Stimulated activated CD4-positive, alpha-beta T cell treated with anti-CD3 and anti-CD28 coated beads, Interleukin-4, amount 100 ng/mL, for 24 hours (primary cell): ENCODE measurements at places on chromosomes 6 and 20.

DNA sequence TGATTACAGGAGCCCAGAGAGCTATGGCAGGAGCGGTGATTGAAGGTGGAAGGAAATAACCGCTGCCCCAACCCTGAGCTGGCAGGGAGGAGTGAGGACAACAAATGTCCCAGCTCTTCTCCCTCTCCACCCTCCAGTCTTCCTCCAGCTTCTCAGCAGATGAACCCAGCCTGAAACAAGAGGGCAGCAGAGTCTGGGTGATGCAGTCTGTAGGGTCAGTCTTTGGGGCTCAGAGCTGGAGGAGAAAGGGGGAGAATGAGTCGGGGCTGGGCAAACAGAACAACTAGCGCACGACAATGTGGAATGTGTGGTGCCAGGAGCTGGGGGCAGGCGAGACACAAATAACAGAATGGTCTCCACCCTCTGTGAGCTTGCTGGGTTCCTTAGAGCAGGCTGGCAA lies 4.5 kb upstream of the GUCA1A start:
- no peak for DNase-seq

DNA sequence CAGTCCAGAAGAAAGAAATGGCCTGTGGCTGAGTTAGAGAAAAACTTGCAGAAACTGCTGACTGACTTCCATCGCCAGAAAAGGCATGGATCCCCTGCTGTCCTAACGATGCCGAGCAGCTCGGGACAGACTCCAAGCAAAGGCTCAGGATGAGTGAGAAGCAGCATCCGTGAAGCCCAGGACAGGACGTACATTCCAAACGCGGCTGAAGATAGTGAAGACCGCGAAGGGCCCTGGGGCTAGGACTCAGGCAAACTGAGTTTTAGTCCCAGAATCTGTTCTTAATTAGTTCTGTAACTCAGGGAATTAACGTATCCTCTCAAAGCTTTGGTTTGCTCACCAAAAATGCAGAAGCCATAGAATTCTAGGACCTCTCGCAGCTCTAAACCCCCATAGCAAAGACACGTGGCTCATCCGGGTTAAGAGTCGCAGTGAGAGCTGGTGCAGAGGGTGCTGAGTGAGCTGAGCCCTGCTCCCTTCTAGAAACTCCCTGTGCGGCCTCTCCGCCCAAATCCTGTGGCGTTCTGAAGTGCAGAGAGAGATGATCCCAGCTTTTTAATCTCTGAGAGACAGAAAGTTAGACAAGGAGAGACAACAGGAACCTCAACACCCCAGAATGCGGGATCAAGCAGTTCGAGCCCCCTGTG lies 132.9 kb upstream of the THBS2 start:
- DNase-seq: no peak

- no peak for DNase-seq
Measured at GRCh38 chr6:122109075-122109474, 290.4 kb upstream of the HSF2 start.

GRCh38 chr20:63312690-63313348 lies 19.8 kb downstream of the COL20A1 start:
- no peak for DNase-seq

DNA sequence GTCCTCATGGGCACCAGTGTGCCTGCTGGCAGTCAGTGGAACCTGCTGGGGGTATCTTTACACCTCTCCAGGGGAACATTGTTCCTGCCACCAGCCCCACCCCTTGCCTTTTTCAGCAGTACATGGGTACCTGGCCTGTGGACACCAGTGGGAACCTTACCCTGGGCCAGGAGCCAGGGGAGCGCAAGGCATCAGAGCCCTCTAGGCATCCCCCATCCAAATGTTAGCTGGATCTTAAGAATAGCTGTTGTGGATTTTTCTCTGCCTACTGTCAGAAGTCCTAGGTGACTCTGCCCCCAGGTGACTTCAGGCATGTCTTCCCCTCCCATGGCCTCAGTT lies 38.8 kb upstream of the ID1 start:
- no peak for DNase-seq

DNA sequence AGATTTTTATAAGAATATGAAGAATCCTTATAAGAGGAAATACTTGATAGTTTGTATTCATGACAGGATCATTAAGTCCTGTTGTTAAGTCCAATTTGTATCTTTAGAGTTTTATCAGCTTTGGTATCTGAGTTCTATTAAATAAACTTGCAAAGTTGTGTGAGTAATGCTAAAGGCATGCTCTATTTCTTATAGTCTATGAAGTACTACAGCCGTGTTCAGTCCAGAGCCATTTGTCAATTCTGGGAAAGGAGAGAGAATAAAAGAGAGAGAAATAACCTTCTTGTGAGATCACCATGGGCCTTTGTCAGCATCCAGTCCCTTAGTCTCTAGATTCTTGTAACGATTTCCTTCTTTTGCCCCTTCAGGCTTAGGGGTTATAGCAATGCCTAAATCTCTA lies 181.2 kb upstream of the POU3F2 start:
- DNase-seq: no peak

- DNase-seq: no peak
Measured at GRCh38 chr20:396619-397431, 11.3 kb upstream of the RBCK1 start.

DNA sequence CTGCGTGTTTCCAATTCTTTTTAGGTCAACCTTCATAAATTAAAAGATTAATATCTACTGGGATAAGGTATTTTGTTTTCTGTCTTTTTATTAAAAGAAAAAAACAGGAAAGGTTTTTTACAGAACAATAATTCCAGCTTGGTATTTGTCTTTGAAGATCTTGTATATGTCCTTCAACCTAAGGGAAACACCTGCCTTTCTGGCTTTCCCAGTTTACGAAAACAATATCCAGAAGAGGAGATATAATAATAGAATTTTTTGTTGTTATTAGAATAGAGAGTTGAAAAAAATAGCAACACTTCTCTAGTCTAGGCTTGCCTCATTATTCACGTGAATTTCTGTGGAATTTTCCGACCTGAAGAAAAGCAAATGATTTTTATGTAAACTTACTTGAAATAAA lies 37.9 kb upstream of the CCN2 start:
- DNase-seq: no peak

- DNase-seq: no peak
Measured at GRCh38 chr6:2035046-2035445, 210.4 kb downstream of the GMDS start.

GRCh38 chr6:152150196-152150595 lies 342.7 kb downstream of the ESR1 start:
- DNase-seq: no peak

DNA sequence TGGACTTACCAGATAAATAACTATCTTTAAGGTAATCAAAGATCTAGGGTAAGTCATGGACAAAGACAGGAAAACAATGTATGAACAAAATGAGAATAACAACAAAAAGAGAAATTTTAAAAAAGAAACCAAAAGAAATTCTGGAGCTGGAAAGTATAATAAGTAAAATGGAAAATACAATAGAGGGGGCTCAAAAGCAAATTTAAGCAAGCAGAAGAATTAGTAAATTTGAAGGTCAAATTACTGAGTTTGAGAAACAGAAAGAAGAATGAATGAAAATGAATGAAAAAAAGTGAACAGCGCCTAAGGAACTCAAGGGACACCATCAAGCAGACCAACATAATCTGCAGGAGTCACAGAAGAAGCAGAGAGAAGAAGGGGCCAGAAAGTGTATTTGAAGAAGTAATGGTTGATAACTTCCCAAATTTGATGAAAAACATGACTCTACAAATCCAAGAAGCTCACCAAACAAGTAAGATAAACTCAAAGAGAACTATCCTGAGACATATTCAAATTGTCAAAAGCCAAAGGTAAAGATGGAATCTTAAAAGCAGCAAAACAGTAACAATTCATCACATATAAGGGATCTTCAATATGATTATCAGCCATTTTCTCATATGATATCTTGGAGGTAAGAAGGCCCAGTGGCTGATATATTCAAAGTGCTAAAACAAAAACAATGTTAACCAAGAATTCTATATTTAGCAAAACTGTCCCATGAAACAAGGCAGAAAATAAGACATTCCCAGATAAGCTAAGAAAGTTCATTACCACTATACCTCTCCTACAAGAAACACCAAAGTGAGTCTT lies 218.5 kb downstream of the FOXC1 start:
- no peak for DNase-seq

DNA sequence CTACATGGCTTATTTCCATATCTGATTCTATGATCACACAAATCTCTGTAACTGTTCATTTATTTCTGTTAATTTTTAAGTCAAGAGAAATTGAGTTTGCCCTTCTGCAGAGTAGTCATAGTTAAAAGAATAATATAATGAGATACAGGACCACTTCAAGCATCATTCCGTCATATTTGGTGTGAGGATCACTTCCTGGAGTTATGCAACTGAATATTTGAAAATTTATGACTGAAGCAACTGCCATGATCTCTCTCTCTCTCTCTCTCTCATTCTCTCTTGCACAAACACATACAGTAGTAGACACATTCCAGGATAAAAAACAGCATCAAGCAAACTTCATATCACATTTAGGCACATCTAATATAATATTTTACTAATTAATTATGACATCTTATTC lies 116.4 kb downstream of the COL9A1 start:
- no peak for DNase-seq

DNA sequence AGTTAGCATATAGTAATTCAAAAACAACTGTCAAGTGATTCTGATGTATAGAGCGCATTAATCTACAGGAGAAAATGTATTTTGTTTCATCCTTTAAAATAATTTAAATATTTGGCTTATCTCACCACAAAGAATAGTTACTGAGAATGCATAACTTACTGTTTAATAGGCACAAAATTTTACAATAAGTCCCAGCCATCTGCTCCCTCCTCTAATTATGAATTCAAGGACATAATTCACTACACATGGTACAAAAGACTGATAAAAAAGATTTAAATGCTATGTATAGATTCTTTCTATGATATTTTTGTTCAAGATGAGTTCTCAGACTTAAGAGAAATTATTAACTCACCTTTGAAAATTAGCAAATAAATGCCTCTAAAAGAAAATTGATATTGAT lies 242.0 kb downstream of the FUT9 start:
- no peak for DNase-seq

DNA sequence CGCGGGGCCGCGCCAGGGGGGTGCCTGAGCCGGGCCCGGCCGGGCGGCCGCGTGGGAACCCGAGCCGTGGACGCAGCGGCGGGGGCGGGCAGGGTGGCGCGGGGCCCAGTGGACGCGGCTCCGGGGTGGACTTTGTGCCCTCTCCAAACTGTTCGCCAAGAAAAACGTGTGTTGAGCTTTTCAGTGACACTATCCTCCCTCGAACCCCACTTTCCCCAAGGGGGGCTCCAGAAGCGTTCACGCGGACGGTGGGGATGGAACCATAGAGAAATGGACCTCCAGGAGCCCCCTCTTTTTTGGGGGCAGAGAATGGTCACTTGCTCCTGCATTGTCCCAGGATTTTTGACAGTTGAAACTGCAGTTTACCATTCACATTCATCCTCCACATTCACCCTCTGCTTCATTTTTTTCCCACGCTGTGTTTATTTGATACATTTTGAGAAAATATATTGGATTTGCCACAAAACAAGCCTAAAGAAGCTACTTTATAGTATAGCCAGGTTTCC lies 2.9 kb upstream of the HIVEP1 start:
- DNase-seq: no peak

- no peak for DNase-seq
Measured at GRCh38 chr6:157486572-157486971, 105.6 kb downstream of the ZDHHC14 start.

- no peak for DNase-seq
Measured at GRCh38 chr20:57260934-57261333, 5.5 kb downstream of the BMP7 start.

- DNase-seq: no peak
Measured at GRCh38 chr6:145367149-145367548, 368.2 kb downstream of the EPM2A start.

DNA sequence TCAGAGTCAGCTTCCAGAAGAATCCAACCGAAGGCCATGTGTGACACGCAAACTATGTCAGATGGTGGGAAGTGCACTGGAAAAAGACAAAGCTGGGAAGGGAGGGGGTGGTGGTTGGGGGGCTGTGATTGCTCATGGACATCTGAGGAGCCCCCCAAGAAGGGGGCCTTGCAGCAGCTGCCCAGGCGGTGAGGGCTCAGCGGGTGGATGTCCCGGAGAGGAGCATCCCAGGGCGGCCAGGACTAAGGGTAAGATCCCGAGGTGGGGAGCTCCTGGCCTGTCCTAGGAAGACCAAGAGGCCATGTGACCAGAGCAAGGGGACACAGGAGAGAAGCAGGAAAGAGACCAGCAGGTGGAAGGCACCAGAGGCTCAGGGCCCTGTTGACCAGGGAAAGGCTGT lies 299.5 kb downstream of the PREX1 start:
- no peak for DNase-seq

DNA sequence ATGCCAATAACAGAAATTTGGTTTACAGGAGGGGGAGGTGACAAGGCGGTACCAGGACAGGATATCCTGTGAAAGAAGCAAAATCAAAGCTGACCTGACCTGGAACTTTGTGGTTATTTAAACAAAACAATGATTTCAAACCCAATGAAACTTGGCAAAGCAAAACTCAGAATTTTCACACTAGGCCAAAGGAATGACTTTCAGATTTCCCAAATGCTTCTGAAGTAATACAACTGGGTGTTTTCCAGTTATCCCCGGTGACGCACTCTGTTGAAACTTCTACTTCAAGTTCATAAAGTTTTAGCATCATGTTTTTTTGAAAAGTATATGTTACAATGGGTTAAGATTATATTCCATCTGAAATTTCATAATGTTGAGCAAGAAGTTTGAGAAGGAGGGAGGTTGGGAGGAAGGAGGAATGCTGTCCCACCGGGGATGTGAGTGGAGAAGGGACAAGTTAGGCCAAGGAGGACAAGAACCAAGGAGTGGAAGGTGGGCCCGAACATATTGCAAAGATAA lies 78.1 kb upstream of the TRAF3IP2 start:
- DNase-seq: no peak

GRCh38 chr6:32424589-32425300 lies 14.9 kb upstream of the HLA-DRA start:
- DNase-seq: no peak

DNA sequence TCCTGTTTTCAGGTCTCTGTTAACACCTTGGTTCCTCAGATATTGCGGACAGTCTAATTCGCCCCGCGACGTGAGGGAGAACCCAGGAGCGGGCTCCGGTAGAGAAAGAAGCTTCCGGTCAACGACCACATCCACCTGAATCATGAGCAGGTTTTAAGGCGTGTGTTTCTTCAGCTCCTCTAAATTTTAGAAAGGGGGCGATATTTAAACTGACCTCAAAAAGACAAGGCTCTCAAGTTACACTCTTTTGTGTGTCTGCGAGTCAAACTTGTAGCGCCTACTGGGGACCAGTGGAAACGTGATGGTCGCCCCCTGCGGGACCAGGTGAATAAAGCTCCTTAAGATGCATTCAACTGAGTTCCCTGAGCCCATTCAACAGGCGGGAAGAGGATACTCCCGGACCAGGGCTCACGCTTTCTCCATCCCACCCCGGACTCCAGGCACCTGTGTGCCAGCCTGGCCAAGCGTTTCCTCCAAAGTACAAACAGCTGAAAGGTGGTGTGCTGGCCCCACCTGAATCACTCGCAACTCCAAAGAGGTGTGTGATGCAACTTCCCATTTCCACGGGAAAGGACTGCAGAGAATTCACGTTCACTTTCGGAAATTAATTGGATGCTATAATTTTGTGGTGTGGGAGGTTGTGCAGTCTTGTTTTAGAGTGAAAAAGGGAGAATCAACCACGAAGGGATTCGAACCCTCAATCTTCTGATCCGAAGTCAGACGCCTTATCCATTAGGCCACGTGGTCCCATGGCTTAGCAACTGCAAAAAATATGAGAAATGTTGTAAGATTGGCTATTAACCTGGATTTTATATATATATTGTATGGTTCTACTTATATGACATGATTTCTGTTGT lies 17.0 kb downstream of the GPX5 start:
- DNase-seq: peak; percentile 70
